ENCODE measurements at places on chromosomes 4 and X.

DNA sequence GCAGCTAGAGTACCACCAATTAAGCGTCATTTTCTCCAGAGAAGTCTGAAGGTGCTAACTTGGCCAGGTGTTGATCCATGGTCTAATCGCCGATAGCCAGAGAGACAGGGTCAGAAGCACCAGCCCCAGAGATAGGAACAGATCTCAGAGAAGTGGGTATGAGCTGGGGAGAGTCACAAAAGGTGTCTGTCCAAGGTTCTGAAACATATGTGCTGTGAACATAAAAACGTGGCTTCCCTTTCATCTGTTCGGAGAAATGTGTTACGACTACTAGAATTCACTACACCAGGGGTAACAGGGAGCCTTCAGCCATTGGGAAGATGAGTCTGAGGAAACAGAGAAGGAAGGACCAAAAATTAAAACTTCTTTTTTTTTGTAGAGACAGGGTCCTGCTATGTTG is 91.3 kb downstream of the FBXL5 start:
- DNase-seq, result no peak

GRCh38 chr4:84688605-84689004 is 105.7 kb downstream of the CDS1 start:
- DNase-seq, result no peak

- DNase-seq, result no peak
These were observed 60.5 kb upstream of the CITED1 start for GRCh38 chrX:72366178-72366577.

- no peak for DNase-seq
These were observed 121.7 kb downstream of the AFAP1 start for GRCh38 chr4:7817877-7818398.

DNA sequence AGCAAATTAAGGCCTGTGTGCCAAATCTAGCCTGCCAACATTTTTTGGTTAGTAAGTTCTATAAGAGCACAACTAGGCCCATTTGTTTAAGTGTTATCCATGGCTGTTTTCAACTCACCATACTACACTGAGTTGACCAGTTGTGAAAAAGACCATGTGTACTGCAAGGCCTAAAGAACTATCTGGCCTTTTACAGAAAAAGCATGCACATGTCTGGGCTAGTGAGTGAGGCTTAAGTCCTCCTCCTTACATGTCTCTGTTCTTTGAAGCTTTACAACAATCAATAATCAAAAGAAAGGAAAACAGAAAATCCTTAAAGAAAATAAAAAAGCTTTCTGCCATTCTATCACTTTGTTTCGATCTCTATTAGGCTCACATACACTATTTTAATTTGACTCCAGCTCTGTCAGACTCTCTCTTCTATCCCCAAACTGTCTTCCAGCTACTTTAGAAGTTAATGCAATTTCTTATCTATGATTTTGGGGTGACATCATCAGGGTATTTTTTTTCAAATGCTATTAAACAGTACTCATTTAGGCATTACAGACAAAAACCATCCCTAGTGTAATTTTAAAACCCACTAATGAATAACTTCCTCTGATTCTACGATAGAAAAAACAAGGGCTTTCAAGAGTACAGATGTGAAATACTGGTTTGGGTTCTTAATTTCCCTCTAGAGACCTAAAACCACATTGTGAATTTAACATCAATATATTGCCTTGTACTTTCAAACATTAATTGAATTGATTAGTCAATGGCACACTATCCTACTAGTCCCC is 161.8 kb downstream of the MAB21L2 start:
- no peak for DNase-seq

- DNase-seq, result no peak
These were observed 117.5 kb downstream of the AFAP1 start for GRCh38 chr4:7822137-7822505.

- DNase-seq, result no peak
These were observed 23.3 kb upstream of the BCOR start for GRCh38 chrX:40120838-40121580.

- no peak for DNase-seq
These were observed 76.9 kb upstream of the FAM9B start for GRCh38 chrX:9110808-9111207.

DNA sequence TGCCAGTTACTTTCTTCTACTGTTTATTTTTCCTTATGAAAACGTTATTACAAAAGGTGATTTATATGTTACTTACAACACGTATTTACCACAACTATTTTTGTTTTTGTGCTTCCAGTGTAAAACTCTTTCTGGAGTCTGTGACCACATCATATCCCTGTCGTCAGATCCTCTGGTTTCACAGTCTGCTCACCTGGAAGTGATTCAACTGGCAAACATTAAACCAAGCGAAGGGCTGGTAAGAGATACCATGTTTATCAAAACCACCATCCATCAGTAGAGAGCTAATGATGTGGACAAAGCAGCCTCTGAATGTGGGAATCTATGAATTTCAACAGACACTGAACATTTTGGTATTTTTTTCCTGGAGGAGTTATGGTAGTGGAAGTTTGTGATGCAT is 116.1 kb downstream of the CNKSR2 start:
- no peak for DNase-seq

- DNase-seq, result no peak
These were observed 1.4 kb upstream of the GPR173 start for GRCh38 chrX:53047228-53047627.

DNA sequence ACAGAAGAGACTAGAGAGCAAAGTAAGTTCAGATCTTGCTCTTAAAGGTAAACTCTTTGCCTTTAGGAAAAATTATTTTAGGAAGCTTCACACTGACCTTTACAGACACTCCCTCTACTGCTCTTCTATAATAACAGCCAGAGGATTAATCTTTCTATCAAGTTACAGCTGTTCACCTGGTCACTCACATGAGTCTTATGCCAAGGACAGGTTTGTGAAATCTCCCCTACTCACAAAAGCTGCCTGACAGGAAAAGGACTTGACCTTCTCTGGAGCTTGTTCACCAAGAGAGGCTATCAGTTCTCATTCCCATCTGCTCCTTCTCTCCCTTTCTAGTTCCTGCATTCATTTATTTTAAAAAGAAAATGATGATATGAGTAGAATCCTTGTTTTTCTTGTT is 117.3 kb downstream of the C4orf51 start:
- no peak for DNase-seq

- DNase-seq, result no peak
These were observed 118.5 kb upstream of the VCX2 start for GRCh38 chrX:8289523-8289922.

GRCh38 chr4:164484551-164484950 is 269.4 kb upstream of the SMIM31 start:
- no peak for DNase-seq

GRCh38 chrX:155065035-155065734 is 5.8 kb downstream of the CMC4 start:
- no peak for DNase-seq

DNA sequence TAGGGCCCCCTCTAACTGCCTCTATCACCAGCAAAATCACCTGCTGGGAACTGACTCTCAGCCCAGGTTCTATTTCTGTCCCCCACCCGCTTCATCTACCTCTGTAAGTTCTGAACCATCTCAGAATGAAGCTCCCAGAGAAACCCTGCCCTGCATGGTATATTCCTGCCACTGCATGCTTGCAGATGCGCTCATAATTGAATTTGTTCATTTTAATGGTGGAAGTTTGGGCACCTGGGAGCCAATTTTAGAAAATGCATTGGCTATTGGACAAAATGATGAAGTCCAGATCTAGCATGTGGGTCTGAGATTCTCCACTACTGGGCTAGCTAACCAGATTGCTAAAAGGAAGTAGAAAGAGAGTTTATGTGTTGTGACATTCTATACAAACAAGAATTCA is 28.6 kb upstream of the SLC10A4 start:
- no peak for DNase-seq

GRCh38 chrX:57915680-57916079 is 5.4 kb upstream of the ZXDA start:
- DNase-seq, result no peak

DNA sequence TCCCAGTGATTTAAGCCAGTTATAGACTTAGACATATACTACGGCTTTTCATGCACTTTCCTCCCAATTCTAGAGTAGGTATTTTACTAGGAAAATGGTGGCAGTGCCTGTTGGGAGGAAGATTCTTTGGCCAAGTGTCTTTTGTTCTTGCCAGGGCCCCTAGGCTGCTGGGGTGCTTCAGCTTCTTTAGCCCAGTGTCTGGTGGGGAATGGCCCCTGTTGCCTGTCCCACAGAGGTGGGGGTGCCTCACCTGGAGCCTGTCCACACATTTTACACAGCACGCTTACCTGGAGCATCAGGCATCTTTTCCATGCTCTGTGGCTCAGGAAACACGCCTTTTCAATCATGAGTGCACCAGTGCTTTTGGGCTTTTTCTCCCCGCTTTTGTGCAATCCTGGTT is 33.2 kb upstream of the MSANTD1 start:
- DNase-seq, result no peak

DNA sequence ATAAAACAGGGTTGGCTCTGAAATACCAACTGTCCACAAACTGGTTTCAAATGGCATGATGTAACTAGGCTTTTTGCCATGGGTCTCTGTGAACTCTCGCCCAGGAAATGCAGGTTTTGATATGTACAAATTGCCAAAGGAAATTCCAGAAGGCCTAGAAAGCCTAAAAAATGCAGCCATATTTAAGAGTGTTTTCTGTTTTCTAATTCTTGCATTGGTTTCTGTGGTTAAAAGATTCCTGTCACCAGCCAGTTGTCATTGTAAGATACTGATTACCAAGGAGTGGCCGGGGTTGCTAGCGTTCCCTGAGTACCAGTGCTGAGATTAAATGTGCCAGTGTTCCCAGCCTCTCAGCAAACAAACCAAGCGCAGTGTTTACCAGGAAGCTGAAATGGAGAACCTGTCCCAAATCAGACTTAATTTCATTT is 53.9 kb upstream of the SORBS2 start:
- no peak for DNase-seq

DNA sequence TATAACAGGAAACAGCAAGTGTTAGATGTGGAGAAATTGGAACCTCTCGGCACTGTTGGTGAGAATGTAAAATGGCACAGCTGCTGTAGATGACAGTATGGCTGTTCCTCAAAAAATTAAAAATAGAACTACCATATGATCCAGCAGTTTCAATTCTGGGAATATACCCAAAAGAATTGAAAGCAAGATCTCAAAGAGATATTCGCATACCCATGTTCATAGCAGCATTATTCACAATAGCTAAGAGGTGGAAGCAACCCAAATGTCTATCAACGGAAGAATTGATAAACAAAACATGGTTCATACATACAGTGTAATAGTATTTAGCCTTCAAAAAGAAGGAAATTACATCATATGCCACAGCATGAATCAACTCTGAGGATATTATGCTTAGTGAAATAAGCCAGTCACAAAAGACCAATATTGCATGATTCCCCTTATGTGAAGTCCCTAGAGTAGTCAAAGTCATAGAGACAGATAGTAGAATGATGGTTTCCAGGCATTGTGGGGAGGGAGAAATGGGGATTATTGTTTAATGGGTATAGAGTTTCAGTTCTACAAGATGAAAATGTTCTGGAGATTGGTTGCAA is 467.7 kb downstream of the IDS start:
- DNase-seq, result no peak

- no peak for DNase-seq
These were observed 1276.1 kb downstream of the PCDH7 start for GRCh38 chr4:31995943-31996901.

DNA sequence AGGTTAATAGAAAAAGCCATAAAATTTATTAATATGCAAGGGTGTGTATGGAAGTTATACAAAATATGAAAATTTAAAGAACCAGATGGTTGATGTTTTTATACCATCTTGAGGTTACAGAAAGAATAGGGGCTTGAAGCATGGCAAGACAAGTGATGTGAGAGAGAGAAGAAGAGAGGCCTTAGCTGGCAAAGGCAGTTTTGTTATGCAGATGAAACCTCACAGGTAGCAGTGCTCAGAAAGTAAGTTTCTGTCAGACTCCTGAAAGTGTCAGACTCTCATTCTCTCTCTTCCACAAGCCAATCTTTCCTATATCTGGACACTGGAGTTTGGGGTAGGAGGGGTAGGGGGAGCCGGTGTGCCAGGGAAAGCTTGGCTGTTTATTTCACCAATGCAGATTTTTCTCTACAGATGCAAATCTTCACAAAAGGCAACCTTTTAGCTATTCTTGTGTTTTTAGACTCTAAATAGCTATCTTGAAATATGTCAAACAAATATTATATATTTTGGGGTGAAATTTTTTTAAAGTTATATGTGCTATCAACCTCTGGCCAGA is 124.5 kb downstream of the CFAP299 start:
- no peak for DNase-seq

- no peak for DNase-seq
These were observed 52.6 kb downstream of the CHM start for GRCh38 chrX:85994797-85995196.

- DNase-seq, result no peak
These were observed 2.7 kb downstream of the TNIP2 start for GRCh38 chr4:2753436-2753835.

- no peak for DNase-seq
These were observed 161.7 kb downstream of the BRWD3 start for GRCh38 chrX:80648023-80648422.

- DNase-seq, result no peak
These were observed 98.0 kb downstream of the GASK1B start for GRCh38 chr4:158074851-158075250.

DNA sequence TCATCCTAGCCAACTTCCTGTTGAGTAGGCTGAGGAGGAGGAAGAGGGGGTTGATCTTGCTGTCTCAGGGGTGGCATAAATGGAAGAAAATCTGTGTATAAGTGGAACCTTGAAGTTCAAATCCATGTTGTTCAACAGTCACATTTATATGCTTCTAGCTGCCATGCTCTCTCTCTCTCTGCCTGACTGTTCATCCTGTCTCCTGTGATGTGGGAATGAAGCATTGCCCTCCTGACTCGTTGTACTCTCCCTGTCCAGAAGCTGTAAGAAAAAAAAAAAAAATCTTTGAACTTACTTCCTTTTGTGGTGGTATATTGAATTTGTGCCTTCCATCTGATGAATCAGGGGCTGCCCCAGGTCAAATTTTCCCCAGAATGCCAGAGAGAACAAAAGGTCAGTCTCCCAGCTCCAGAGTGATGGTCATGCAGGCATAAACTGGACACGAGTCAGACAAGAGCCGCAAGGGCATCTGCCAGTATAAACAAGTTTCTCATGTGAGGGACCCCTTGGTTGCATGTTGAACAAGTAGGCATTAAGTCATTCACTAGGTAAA is 257.0 kb downstream of the IDS start:
- DNase-seq, result peak; percentile 52

- DNase-seq, result no peak
These were observed 187.7 kb downstream of the DCTD start for GRCh38 chr4:182729516-182729915.

DNA sequence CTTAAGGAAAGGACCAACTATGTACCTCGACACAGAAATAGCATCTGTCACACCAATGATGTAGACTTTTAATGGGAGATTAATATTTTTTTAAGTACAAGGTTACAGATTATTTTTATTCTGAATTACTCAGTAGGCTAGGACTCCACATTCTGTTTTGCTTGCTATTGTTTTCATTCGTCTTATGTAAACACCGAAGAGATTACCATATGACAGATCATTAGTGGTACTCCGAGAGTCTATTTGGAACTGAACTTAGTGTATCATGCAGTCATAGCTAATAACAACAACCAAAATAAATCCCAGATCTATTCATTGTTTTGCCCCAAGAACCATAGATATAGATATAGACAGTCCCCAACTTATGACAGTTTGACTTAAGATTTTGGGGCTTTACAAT is 139.7 kb upstream of the SPRY1 start:
- no peak for DNase-seq

GRCh38 chr4:152997771-152998487 is 61.8 kb downstream of the FHDC1 start:
- no peak for DNase-seq

- DNase-seq, result no peak
These were observed 63.2 kb downstream of the CLDN22 start for GRCh38 chr4:183256756-183257385.

GRCh38 chrX:40266490-40267333 is 169.0 kb upstream of the BCOR start:
- DNase-seq, result no peak
